Right atrium auricular region (tissue), 2 donors: ENCODE measurements at places on chromosomes 3 and 15. TPM values are rescaled to one million over a fixed set of nuclear protein-coding genes. Genes with fewer than 3 reads are reported as not detected.
A peak's percentile ranks its signal among the peaks of the same experiment; 100 is the strongest.

LDHAL6B gene
- total RNA-seq, result not detected

- peak within 1 kb of the TSS; percentile 29 for H3K4me3 ChIP-seq
- no peaks in the 10 kb centered on the region for H3K36me3 ChIP-seq
- DNase-seq, result no peak
Measured at GRCh38 chr3:112640930-112641801, at the start of gene CCDC80. Gene CCDC80, minus strand, starts transcription at chr3:112641143. Its CDS starts 1,238 bp downstream, at chr3:112639905.

DNA sequence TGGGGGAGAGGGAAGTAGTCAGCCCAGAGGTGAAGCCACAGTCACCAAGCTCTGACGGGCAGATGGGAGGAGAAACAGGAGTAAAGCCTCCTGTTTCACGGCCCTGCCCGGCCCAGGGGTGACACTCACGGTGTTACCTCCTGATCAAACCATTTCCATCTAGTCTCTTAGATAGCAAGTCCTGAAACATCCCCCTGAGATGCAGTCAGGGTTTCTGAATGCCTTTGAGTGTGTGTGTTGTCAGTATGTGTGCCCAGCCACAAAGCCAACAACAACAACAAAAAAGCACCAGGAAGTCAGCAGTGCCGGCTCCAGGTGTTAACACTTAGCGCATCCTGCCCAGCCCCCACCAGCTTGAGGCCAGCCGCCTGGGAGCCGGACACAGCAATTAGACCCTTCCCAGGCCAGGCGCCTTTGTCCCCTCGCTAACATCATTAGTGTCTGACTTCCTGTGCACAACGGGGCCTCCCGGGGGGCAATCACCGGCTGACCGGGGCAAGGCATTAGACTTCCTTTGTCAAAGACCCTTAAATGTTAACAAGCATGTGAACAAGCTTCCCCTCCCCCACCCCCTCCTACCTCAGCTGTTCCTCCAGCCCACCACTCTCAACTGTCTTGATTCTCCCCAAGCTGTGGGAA is 34.5 kb downstream of the IL17RD start:
- DNase-seq, result no peak
- H3K4me1 ChIP-seq, result peaks cover 4% of the 10 kb centered on the region
- no peaks in the 10 kb centered on the region for H3K36me3 ChIP-seq

GRCh38 chr3:150277444-150277843 is 130.7 kb upstream of the TSC22D2 start:
- H3K27ac ChIP-seq, result no peak overlapping the region
- no peaks in the 10 kb centered on the region for H3K36me3 ChIP-seq
- no peak overlapping the region for H3K4me3 ChIP-seq
- no peaks in the 10 kb centered on the region for H3K4me1 ChIP-seq
- no peaks in the 10 kb centered on the region for H3K27me3 ChIP-seq

- no peak for DNase-seq
- no peak overlapping the region for H3K4me3 ChIP-seq
- H3K27me3 ChIP-seq, result no peaks in the 10 kb centered on the region
- H3K36me3 ChIP-seq, result no peaks in the 10 kb centered on the region
- H3K4me1 ChIP-seq, result no peaks in the 10 kb centered on the region
- no peak overlapping the region for H3K27ac ChIP-seq
Measured at GRCh38 chr15:88810446-88810845, 7.2 kb downstream of the ACAN start.

BCL2A1 gene
- 1.5 TPM for total RNA-seq

GRCh38 chr3:187621881-187622280 is 48.3 kb downstream of the SST start:
- DNase-seq, result no peak
- H3K4me1 ChIP-seq, result no peaks in the 10 kb centered on the region
- H3K27ac ChIP-seq, result no peak overlapping the region
- no peak overlapping the region for H3K4me3 ChIP-seq

EPHA6 gene
- total RNA-seq, result 0.35 TPM

HCN4 gene
- 45.3 TPM for total RNA-seq

VPS33B gene
- 6.1 TPM for total RNA-seq

DNA sequence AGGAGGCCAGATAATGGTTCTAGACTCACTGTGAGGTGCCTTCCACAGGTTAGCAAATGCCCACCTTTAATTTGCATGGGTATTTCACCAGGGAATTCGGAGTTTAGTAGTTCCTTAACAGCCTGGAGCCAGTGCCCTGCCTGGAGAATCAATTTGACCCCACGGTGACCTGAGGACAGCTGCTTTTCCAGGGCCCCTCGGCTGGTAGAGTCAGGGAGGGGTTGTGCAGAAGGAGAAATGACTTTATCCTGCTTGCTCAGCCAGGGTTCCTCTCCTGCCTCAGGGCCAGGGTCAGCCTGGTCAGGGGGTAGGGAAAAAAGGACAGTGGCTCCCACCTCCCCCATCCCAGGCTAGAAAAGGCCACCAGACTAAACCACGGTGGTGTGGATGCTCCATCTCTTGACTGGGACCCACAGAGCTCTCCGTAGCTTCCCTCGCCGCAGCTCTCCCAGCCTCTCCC is 12.0 kb downstream of the DLL4 start:
- peak overlapping the region; percentile 57 for H3K4me3 ChIP-seq
- DNase-seq, result peak; percentile 77
- no peaks in the 10 kb centered on the region for H3K27me3 ChIP-seq
- H3K27ac ChIP-seq, result peak overlapping the region; percentile 81
- peaks cover 63% of the 10 kb centered on the region for H3K4me1 ChIP-seq
- H3K36me3 ChIP-seq, result no peaks in the 10 kb centered on the region

DET1 gene
- 5.1 TPM for total RNA-seq

GRCh38 chr3:157469561-157470294 is 33.1 kb downstream of the PTX3 start:
- H3K4me1 ChIP-seq, result no peaks in the 10 kb centered on the region
- H3K27ac ChIP-seq, result no peak overlapping the region
- no peak for DNase-seq
- H3K36me3 ChIP-seq, result no peaks in the 10 kb centered on the region
- H3K4me3 ChIP-seq, result no peak overlapping the region
- H3K27me3 ChIP-seq, result no peaks in the 10 kb centered on the region

DNA sequence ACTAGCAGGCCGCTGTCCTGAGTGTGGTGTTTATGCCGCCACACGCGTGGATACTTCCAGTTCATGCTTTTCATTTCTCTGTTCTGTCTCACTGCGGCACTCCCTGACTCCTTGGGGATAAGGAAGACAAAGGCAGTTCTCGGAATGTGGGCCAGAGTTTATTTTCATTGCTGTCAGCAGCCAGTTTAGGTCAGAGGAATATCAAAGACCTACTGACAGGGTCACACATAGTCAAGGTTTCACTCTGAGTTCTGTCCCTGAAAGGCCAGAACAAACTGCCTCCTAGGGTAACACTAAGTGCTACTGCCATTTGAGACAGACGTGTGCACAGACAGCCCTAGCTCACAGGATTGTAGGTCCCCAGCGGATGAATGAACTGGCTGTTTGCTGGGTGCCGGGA is 27.3 kb upstream of the SPTBN5 start:
- peak overlapping the region; percentile 91 for H3K27ac ChIP-seq
- no peaks in the 10 kb centered on the region for H3K4me1 ChIP-seq
- no peak for DNase-seq
- H3K4me3 ChIP-seq, result no peak overlapping the region
- peaks cover 11% of the 10 kb centered on the region for H3K36me3 ChIP-seq
- H3K27me3 ChIP-seq, result no peaks in the 10 kb centered on the region

DNA sequence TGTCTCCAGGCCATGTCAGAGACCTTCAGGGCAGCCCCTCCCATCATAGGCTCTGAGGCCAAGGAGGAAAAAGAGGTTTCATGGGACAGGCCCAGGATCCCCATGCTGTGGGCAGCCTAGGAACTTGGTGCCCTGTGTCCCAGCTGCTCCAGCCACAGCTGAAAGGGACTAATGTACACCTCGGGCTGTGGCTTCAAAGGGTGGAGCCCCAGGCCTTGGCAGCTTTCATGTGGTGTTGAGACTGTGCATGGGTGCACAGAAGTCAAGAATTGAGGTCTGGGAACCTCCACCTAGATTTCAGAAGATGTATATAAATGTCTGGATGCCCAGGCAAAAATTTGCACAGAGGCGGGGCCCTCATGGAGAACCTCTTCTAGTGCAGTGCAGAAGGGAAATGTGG is 6.6 kb upstream of the SSR3 start:
- no peaks in the 10 kb centered on the region for H3K4me1 ChIP-seq
- no peak overlapping the region for H3K27ac ChIP-seq
- H3K27me3 ChIP-seq, result no peaks in the 10 kb centered on the region
- no peak overlapping the region for H3K4me3 ChIP-seq
- H3K36me3 ChIP-seq, result no peaks in the 10 kb centered on the region

- no peaks in the 10 kb centered on the region for H3K36me3 ChIP-seq
- no peak overlapping the region for H3K27ac ChIP-seq
- DNase-seq, result no peak
- H3K4me3 ChIP-seq, result no peak overlapping the region
- no peaks in the 10 kb centered on the region for H3K27me3 ChIP-seq
Measured at GRCh38 chr15:37872661-37873060, 61.8 kb upstream of the TMCO5A start.

DNA sequence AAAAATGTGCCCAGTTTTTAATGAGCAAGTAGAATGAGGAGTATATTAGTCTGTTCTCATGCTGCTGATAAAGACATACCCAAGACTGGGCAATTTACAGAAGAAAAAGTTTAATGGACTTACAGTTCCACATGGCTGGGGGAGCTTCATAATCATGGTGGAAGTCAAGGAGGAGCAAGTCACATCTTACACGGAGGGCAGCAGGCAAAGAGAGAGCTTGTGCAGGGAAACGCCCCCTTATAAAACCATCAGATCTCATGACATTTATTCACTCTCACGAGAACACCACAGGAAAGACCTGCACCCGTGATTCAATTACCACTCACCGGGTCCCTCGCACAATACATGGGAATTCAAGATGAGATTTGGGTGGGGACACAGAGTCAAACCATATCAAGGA is 111.7 kb upstream of the CNTN6 start:
- no peak for DNase-seq
- H3K4me1 ChIP-seq, result no peaks in the 10 kb centered on the region
- H3K27me3 ChIP-seq, result no peaks in the 10 kb centered on the region
- no peak overlapping the region for H3K27ac ChIP-seq

DNA sequence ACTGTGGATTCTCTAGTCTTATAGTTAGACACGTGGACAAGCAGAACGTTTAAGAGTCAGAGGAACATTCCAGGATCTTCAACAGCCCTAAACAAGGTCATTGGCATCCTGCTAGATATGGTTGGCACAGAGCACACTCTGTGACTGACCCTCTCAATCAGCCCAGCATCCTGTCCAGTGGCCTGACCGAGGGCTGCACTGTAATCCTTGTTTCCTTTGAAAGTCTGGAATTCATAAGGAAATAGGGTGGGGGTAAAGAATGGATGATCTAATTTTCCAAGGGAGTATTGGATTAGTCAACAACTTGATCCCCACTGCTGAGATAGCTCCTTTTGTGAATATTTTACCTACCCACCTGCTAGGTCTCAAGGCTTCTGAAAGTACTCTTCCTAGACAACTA is 94.5 kb upstream of the DLG1 start:
- peak overlapping the region; percentile 95 for H3K27ac ChIP-seq
- no peak overlapping the region for H3K4me3 ChIP-seq
- H3K27me3 ChIP-seq, result no peaks in the 10 kb centered on the region
- peaks cover 21% of the 10 kb centered on the region for H3K4me1 ChIP-seq
- H3K36me3 ChIP-seq, result no peaks in the 10 kb centered on the region

AHSG gene
- not detected for total RNA-seq

GPR149 gene
- total RNA-seq, result not detected

DNA sequence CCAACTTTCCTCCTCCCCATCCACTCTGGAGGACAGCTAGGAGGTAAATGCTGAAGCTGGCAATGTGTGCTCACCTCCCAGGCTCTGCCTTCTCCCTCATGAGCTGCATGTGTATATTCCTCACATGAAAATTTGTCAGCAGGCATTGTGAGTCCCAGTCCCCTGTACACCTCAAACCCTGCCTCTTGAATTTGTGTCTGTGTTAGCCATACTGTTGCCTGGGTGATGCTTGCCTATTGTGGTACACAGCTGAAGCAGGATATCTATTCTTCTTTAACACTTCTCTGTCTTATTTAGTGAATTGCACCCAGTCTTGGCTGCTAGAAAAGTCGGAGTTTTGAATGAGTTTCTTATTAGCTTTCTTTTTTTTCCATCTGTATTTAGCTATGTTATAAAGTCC is 586.0 kb upstream of the TGFBR2 start:
- H3K4me1 ChIP-seq, result no peaks in the 10 kb centered on the region
- no peaks in the 10 kb centered on the region for H3K27me3 ChIP-seq
- no peak overlapping the region for H3K27ac ChIP-seq
- no peak overlapping the region for H3K4me3 ChIP-seq

GOLGA6A gene
- not detected for total RNA-seq

DNA sequence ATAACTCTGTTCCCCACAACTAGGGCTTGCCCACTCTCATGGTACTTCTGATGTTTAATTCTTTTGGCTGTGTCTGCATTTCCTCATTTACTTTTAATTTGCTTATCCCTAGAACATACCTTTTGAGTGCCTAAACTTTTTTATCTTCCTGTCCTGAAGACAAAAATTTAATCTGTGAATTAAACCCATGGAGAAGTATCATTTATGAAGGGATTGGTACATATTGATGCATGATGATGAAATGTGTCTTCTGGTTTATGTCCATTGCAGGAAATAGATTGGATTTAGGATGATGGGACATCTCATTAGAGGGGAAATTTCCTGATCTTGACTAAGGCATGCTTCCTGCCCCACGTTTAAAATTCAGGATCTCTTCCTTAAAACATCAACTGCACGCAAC is 109.5 kb downstream of the PGPEP1L start:
- no peak overlapping the region for H3K4me3 ChIP-seq
- no peaks in the 10 kb centered on the region for H3K4me1 ChIP-seq
- H3K36me3 ChIP-seq, result peaks cover 9% of the 10 kb centered on the region
- no peak for DNase-seq
- no peaks in the 10 kb centered on the region for H3K27me3 ChIP-seq

TRPM1 gene
- not detected for total RNA-seq

GP9 gene
- total RNA-seq, result not detected

DNA sequence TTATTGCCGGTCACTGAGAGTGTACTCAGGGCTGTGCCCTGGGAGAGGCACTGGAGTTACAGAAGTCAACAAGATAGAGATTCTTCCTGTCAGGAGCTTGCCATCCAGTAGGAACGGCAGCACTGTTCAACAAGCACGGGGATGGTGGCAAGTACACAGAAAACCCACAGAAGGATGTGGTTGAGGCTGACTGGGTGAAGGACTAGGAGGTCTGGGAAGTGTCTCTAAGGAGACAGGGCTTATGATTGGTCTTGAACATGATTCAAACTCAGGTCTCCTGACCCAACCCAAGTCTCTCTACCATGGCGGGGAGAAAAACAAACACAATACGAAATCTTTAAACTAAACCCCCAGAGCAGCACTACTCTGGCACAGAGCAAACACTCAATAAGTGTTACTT is 37.6 kb downstream of the ERICH6 start:
- H3K27ac ChIP-seq, result no peak overlapping the region
- no peaks in the 10 kb centered on the region for H3K4me1 ChIP-seq
- H3K27me3 ChIP-seq, result no peaks in the 10 kb centered on the region
- no peak for DNase-seq
